ENCODE measurements at places on chromosomes 6 and 20.

DNA sequence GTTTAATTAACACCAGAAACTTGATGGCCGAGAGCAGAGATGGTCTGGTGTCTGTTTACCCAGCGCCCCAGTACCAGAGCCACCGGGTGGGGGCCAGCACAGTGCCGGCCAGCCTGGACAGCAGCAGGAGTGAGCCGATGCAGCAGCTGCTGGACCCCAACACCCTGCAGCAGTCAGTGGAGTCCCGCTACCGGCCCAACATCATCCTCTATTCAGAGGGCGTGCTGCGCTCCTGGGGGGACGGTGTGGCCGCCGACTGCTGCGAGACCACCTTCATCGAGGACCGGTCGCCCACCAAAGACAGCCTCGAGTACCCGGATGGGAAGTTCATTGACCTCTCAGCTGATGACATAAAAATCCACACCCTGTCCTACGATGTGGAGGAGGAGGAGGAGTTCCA, 73.7 kb downstream of the SYNDIG1 start:
- no peak for DNase-seq

DNA sequence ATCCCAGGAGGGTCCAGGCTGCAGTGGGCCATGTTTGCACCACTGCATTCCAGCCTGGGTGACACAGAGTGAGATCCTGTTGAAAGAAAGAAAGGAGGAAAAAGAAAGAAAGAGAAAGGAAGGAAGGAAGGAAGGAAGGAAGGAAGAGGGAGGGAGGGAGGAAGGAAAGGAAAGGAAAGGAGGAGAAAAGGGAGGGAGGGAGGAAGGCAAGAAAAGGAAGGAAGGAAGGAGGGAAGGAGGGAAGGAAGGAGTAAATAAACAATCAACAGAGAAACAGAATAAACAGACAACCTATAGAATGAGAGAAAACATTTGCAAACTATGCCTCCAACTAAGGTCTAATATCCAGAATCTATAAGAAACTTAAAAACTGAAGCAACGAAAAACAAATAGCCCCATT, 11.6 kb upstream of the PHACTR1 start:
- DNase-seq, result no peak

GRCh38 chr6:141244366-141244765, 888.4 kb upstream of the GJE1 start:
- DNase-seq, result no peak

DNA sequence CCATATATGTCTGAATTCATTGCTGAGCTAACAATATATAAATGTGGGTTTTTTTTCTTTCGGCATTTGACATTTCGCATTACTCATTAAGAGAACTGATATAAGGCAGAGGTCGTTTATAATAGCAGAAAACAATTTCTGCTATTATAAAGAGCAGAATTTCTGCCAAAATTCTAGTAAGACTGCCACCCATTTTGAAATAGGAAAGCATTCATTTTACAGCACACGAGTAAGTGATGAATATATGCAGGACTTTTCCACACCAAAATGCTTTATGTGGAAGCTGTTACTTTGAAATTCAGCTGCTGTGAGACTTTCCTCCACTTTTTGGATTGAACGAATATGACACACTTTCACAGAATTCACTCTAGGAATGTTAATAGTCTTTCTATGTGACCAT, 610.9 kb upstream of the MAN1A1 start:
- DNase-seq, result no peak
